Stimulated activated CD8-positive, alpha-beta memory T cell treated with anti-CD3 and anti-CD28 coated beads, Interleukin-7, amount 100 ng/mL, for 1 hour (primary cell): ENCODE measurements at places on chromosomes 4 and X.

DNA sequence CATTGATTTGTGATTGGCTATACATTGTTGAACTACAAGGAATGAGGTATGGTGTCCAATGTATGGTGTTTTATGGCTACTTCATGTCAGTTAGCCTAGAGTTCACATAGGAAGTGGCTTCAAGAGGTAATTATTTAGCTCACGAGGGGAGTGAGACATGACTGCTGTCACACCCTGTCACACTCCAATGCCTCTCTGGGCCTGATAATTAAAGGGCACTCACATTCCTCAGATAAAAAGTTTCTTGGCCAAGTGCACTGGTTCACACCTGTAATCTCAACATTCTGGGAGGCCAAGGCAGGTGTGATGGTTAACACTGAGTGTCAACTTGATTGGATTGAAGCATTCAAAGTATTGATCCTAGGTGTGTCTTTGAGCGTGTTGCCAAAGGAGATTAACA lies 65.0 kb upstream of the DDX60 start:
- DNase-seq: no peak

- no peak for DNase-seq
Observed at GRCh38 chr4:96744676-96745075, 904.8 kb downstream of the PDHA2 start.

DNA sequence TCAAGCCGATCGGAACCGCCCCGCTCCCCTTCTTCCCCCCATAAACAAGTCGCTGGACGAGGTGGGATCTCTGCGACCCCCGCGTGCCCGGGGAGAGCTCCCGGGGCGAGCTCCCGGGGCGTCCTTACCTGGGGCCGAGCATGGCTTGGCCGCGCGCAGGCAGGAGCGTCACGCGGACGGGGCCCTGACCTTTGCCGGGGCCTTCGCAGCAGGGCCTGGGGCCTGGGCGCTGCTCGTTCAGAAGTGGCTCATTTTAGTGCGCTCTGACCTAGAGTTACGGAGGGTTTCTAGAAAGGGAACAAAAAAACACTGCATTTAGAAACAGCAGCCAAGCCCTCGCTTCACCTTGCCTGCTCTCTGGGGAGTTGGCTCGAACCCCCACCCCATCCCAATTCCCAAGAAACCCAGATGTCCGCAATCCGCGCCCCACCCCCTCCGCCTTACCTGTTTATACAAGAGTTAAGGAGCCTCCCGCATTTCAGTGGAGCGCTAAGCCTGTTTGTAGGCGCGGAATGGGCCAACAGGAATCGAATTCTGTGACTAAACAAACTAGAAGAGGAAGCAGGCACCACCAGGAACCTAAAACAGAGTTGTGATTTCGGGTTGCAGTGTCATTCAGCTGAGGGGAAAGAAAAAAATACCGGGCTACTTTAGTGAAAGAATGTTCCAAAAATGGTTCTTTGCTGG lies 814 bp upstream of the RBM47 start:
- no peak for DNase-seq

DNA sequence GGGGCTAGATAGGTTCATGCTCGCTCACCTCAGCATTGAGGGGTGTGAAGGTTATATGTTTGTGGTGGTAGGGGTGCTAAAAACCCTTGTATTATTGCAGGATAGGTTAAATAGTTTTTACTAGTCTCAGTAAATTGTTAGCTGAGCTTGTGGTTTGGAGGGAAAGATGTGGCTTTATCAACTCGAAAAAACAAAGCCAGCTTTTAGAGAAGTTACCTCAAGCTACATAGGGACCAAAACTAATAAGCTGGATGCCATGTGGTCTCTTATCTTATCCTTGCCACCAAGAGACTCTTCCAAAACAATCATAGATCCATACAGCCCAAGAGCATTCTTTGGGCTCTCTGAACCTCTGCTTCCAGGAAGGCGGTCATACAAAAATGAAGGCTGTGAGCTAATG lies 29.2 kb downstream of the MSN start:
- no peak for DNase-seq

DNA sequence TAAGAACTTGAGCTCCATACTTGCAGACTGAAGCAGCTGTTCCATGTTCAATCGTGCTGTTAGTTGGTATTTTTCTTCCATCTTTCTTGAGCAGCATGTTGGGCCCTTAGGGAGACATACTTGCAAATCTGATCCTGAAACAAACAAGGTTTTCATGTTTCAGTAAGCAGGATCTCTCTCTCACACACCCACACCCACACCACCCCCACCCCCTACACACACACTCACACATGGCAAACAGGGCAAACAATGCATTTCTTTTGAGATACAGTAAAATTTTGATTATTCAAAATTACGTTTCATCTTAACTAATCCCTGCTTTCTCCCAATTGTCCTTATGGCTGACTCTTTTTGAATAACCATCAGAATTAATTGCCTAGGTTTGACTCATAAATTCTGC lies 32.3 kb downstream of the GPC3 start:
- DNase-seq: no peak
